ENCODE measurements at places on chromosomes 2 and 18. TPM values are rescaled to one million over a fixed set of nuclear protein-coding genes. Genes with fewer than 3 reads are reported as not detected.

DNA sequence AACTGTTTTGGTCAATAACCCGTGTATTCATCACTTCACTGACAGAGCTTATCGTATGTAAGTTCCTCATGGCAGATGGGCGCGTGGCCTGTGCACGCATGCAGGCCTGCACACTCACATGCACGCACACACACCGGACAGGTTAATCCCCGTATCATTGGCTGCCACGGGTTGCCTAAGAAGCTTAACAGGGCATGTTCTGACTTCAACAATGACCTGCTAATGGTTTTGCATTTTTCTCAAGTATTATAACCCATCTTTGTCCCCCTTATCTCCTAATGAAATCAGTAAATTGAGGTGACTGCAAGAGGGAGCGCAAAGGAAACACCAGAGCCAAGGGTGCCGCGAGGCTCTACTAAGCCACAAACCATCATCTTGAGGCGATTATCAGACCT, 399.0 kb upstream of the ID2 start:
- DNase-seq: no peak

DNA sequence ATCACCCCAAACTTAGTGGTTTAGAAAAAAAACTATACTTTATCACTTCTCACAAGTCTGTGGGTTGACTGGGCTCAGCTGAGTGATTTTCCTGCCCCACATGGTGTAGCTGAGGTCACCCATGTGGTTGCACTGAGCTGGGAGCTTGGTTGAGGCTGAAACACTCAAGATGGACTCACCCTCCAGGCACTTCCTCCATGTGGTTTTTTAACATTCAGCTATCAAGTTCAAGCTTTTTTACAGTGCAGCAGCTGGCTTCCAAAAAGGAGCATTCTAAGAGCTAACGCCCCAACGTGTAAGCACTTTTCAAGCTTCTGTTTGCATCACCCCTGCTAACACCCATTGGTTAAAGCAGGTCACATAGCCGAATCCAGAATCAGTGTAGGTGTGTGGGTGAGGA, 105.9 kb upstream of the CREB1 start:
- peak; percentile 44 for DNase-seq

- no peak for DNase-seq
Measured at GRCh38 chr18:56067969-56068671, 480.1 kb upstream of the TCF4 start.

TTLL4 gene
- 34.2 TPM for total RNA-seq

DNA sequence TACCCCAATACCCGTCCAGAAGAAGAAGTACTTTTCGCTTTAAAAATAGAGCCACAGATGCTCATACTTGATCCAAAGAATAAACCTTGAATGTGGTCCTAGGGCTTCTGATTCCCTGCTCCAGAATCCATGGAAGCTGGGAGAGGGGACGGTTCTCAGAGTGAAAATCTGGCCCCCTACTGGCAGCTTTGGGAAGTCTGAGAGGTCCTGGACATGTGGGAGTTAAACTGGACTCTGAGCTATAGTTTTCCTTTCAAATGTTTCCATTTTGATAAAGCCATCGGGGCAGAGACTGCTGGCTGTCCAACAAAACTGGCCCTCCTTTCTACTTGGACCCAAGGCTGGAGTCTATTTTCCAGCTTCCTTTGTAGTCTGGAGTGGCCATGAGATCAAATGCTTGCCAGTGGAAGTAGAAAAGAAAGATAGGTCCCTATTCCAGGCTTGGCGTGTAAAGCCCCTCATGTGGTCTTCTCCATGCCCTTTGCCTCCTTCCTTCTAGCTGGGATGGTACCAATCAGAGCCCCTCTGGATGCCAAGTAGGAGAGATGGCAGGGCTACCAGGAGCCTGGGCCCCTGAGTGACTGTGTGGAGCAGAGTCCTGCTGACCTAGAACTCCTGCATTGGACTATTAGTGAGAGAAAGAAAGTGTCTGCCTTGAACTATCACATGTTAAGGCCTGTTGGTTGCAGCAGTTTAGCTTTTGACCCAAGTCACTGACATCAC, 37.7 kb upstream of the TBC1D8 start:
- DNase-seq: no peak

GRCh38 chr18:3747176-3747973, 297.4 kb downstream of the TGIF1 start:
- no peak for DNase-seq

- no peak for DNase-seq
Measured at GRCh38 chr2:234603619-234604018, 106.7 kb upstream of the ARL4C start.

DNA sequence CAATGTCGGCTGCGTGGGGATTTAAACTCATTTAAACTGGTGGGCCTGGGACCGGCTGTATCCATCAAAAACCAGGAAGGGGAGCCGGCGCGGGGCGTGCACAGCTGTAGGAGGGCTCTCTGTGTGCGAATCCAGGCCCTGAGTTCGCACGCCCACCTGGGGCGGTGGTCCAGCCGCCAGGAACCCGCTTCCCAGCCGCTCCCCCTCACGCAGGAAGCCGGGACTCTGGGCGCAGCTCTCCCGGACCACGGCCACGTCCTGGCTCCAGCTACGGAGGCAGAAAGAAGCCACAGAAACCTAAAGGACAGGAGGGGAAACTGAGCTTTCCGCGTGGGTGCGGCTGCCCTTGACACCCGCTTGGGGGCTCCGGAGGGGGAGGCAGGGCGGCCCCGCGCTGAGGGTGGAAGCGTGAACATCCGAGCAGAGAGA, 80.6 kb downstream of the GFPT1 start:
- DNase-seq: no peak
